ENCODE measurements at places on chromosomes 16 and 17. TPM values are rescaled to one million over a fixed set of nuclear protein-coding genes. Genes with fewer than 3 reads are reported as not detected.

The BCO1 gene
- total RNA-seq, result not detected

The CIBAR2 gene
- total RNA-seq, result not detected

The FAM117A gene
- 10.4 TPM for total RNA-seq

The KLHL10 gene
- total RNA-seq, result not detected

The KCNJ12 gene
- 0.51 TPM for total RNA-seq

The TP53TG3 gene
- total RNA-seq, result not detected

The ABCC3 gene
- 2.1 TPM for total RNA-seq

The RFWD3 gene
- total RNA-seq, result 47.6 TPM

The RRN3 gene
- 22.7 TPM for total RNA-seq

The HYDIN gene
- total RNA-seq, result not detected

The HSD11B2 gene
- total RNA-seq, result not detected

The RHBDL1 gene
- total RNA-seq, result 1.8 TPM

The CMTM2 gene
- not detected for total RNA-seq

The RPUSD1 gene
- 42.3 TPM for total RNA-seq

The NPIPB8 gene
- total RNA-seq, result not detected

The UMOD gene
- total RNA-seq, result not detected

The JPH3 gene
- 0.09 TPM for total RNA-seq

The TOP3A gene
- 53.1 TPM for total RNA-seq

The NPIPB13 gene
- total RNA-seq, result 23.5 TPM

The TAT gene
- not detected for total RNA-seq

The TPSD1 gene
- total RNA-seq, result not detected

The KIF18B gene
- total RNA-seq, result 50.3 TPM

The PPM1E gene
- not detected for total RNA-seq

The PSKH1 gene
- 25.9 TPM for total RNA-seq

The ZNF597 gene
- 1.9 TPM for total RNA-seq

The STH gene
- not detected for total RNA-seq

The EXOC3L1 gene
- 10.8 TPM for total RNA-seq

The CHRNE gene
- total RNA-seq, result 0.76 TPM

The SLC13A2 gene
- total RNA-seq, result not detected

The TP53I13 gene
- total RNA-seq, result 41.1 TPM

The GNG13 gene
- not detected for total RNA-seq

The NPB gene
- not detected for total RNA-seq

The ZNF594 gene
- 5.0 TPM for total RNA-seq

The DNAH9 gene
- total RNA-seq, result not detected

The MYH2 gene
- not detected for total RNA-seq

The GSDMA gene
- total RNA-seq, result not detected

The KRTAP1-1 gene
- not detected for total RNA-seq

The KRTAP1-5 gene
- total RNA-seq, result not detected

The MAP3K3 gene
- total RNA-seq, result 81.0 TPM

The TLK2 gene
- total RNA-seq, result 40.7 TPM

The KRTAP9-4 gene
- total RNA-seq, result not detected

The UBFD1 gene
- total RNA-seq, result 69.9 TPM

The PPY gene
- not detected for total RNA-seq

The INCA1 gene
- 0.71 TPM for total RNA-seq

The EPN3 gene
- total RNA-seq, result not detected

The SLC9A5 gene
- total RNA-seq, result 4.2 TPM

The SHBG gene
- not detected for total RNA-seq

The TMEM238L gene
- not detected for total RNA-seq

The NHLRC4 gene
- 0.30 TPM for total RNA-seq

The TM4SF5 gene
- total RNA-seq, result not detected

The SLC16A5 gene
- total RNA-seq, result 17.4 TPM

The CAPNS2 gene
- 3.2 TPM for total RNA-seq

The FSCN2 gene
- 0.58 TPM for total RNA-seq

The PRR35 gene
- total RNA-seq, result not detected
